ENCODE measurements at places on chromosomes 5 and 9.
A peak's percentile ranks its signal among the peaks of the same experiment; 100 is the strongest.

DNA sequence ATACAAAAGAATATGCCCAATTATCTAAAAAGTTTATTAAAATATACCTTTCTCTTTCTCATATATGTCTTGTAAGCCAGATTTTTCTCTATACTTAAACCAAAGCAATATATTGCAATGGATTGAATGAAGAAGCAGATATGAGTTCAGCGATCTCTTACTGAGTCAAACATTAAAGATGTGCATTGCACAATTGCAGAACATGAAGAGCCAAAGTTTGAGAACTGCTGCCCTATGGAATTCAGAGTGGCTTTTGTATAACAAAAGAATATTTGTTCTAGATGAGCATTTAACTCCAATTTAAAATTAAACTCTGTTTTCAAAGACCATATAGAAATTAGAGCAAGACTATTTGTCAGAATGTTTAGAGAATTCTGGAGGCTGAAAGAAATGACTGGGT lies 519.0 kb upstream of the DAB2 start:
- DNase-seq = no peak

DNA sequence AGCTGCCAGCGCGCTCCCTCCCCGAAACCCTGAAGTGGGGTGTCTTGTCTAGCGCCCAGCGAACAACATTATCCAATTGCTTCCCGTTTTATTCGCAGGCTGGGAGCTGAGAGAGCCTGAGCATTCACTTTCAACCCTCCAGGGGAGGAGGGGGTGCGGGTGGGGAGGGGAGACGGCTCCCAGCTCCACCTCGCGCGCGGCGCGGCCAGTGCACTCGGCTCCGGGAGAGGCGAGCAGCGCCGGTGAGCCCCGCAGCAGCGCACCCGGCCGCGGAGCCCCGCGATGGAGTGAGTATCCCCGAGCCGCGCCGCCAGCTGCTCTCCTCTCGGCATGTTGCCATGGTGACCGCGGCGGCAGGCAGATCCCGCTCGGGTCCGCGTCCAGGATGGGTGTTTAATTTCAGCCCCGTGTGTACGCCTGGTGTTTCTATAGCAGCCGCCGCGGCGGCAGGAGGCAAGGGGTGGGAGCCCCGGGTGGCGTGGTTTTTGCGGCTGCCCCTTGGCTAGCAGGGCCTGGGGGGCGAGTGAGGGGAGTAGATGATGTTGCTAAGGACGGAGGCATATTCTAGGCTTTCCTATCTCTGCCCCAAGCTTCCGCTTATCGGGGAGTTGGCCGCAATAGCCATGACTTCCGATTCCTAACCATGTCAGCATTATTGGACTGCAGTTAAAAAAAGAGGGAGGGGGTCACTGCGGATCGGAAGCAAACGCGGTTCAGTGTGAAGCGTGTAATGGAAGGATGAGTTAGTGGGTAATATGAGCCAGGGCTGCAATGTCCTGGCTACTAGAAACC lies 139.2 kb upstream of the PALM2AKAP2 start:
- DNase-seq = no peak

DNA sequence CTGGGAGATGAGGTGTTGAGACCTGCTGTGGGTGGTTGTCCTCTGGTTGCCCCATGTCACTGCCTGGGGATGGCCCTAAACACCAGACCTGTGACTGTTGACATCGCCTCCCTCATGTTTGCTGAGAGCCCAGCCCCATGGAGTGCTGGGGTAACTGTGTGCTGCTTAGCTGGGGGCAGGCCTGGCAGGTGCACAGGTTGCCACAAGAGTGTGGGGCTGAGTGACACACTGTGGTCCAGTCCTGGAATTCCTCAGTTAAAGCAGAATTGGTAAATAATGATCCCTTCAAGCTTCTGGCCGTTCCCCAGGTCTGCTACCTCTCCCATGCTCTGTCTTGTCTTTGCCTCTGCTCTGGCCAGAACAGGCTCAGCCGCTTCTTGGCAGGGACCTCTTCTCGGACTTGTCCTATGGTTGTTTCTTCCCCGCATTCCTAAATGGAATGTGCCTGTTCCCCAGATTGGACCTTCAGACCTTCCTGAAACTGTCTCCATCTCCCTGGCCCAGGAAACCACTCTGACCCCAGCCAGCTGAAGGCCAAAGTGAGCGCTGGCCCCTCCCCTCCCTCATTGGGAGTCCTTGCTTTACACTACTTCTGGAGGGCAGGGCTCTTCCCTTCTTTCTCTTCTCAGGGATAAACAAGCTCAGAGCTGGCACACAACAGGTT lies 61.2 kb upstream of the PITX1 start:
- DNase-seq = no peak

GRCh38 chr9:120755810-120756434 lies 37.3 kb downstream of the FBXW2 start:
- DNase-seq = peak; percentile 46

- no peak for DNase-seq
These were observed 255.9 kb downstream of the PSAT1 start for GRCh38 chr9:78552802-78553201.

- DNase-seq = no peak
These were observed 56.8 kb downstream of the PRELID2 start for GRCh38 chr5:145778144-145778900.

DNA sequence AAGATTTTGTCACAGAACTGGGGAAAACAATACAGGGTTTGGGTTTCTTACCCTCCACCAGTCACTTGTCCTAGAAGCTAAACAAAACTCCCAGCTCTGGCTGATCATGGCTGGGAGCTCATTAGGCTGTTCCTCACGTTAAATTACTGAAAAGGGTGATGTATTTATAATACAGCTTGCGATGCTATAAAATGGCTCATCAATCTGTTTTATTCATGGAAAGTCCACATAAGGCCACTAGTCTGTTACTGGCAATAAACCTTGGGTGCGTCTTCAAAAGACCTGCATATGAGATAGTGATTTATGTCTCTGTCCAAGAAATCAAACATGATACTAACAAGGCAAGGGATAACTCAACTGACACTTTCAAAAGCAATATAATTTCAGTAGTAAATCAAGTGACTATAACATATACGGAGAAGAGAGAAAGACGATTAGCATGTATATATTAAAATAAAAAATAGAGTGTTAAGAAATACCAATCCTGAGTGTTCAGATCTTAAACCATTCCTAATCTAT lies 219.0 kb downstream of the BNC2 start:
- DNase-seq = no peak

- DNase-seq = no peak
These were observed 108.6 kb upstream of the SPOCK1 start for GRCh38 chr5:137607771-137608170.

GRCh38 chr5:121053055-121053985 lies 589.2 kb downstream of the PRR16 start:
- DNase-seq = no peak

DNA sequence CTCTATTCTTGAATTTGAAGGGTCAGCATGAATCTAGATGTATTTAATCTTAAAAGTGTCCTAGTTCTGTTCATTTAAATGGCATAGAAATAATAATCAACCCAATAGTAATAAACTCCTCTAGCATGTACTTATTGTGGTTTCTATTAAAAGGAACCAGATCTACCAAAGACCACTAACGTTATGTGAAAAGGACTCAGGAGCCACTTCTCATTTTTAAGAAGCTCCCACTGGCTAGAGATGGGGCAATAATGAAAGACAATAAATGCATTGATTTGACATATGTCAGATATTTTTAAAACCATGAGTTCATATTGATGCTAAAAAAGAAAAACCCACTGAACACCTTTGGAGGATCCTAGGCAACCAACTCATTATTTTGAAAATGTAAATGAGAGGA lies 191.9 kb downstream of the ATP10B start:
- no peak for DNase-seq

- DNase-seq = no peak
These were observed 216.9 kb downstream of the NR3C1 start for GRCh38 chr5:143186623-143187022.

GRCh38 chr9:97415146-97415545 lies 3.2 kb downstream of the TDRD7 start:
- DNase-seq = no peak

GRCh38 chr9:95133325-95133705 lies 184.2 kb downstream of the FANCC start:
- DNase-seq = no peak

DNA sequence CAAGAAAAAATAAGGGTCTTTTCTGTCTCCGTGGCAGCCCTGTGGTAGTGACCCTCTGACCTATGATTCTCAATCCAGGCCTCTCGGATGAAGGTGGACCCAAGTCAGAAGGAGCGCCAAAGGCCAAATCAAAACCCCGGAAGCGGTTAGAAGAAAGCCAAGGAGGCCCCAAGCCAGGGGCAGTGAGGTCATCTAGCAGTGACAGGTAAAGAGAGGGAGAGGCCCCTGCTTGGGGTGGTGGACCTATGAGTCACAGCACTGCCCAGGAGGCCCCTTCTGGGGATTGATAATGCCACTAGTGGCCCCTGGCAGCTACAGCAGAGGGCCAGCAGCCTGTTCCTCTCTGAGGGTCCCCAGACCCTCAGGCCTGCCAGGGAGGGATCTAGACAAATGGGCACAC lies 6.4 kb upstream of the SLC2A8 start:
- DNase-seq = peak; percentile 14

- no peak for DNase-seq
These were observed 778.3 kb downstream of the PRELID2 start for GRCh38 chr5:145056800-145057199.

DNA sequence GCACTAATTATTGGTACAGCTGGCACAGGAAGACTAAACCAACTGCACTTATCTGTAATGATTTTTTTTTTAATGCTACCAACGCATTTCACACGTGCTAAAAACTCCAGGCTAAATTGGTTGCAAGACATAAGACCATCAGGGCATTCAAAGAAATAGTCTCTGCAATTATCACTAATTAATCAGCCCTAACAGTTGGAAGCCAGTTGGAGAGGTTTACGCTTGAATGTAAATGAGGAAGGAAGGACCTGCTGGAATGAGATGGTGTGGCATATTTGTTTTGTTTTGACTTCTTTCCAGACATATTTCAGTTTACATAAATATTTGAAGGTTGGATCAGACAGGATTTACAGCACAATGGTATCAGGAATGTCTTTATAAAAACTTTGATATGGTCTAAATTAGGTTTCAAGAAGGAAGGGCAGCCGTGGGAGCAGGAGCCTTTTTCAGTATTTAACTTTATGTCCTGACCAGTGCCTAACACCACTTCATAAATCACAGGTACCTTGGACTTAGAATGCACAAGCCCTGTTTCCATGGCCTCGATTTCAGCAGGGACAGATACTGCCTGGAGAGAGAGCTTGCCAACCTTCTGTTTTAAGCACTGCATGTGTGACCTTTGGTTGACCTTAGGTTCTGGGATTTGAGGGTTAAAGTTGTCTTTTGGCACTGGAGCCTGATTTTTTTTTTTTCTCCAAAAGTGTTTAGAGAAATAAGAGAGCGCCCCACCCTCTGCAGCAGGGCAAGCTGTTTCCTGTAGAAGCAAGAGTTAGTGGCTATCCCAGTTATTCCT lies 199.8 kb upstream of the MAP3K1 start:
- no peak for DNase-seq

- no peak for DNase-seq
These were observed at the start of gene PTPDC1 for GRCh38 chr9:94084314-94084713. Gene PTPDC1, plus strand, starts transcription at chr9:94084464. Its CDS starts 67 bp downstream, at chr9:94084531.

GRCh38 chr5:40475561-40475960 lies 204.2 kb upstream of the PTGER4 start:
- no peak for DNase-seq

- no peak for DNase-seq
These were observed 221.3 kb upstream of the FTMT start for GRCh38 chr5:121630402-121630801.

- no peak for DNase-seq
These were observed 62.0 kb downstream of the VAV2 start for GRCh38 chr9:133930046-133930681.

DNA sequence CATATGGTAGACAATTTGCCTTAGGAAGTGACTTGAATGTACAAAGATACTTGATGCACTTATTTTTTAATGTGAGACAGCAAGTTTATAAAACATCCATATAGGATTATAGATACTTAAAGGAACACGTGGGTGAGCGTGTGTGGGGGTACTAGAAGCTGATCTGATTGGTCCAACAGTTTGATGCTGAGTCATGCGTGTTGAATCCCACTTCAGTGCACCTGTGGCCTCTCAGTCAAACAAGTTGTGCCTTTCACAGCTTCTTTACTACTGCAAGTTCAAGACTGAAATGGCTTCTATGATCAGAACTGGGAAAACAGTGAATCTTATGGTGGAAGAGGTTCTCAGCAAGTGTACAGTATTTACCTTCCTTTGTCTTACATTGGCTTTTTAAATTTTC lies 98.9 kb downstream of the MAP1B start:
- no peak for DNase-seq

GRCh38 chr5:135578685-135579341 lies at the start of gene CXCL14:
Gene CXCL14, minus strand, starts transcription at chr5:135578991. Its CDS starts 213 bp downstream, at chr5:135578778.
- no peak for DNase-seq

- DNase-seq = no peak
These were observed 233.7 kb downstream of the ARHGEF28 start for GRCh38 chr5:73859696-73860095.

DNA sequence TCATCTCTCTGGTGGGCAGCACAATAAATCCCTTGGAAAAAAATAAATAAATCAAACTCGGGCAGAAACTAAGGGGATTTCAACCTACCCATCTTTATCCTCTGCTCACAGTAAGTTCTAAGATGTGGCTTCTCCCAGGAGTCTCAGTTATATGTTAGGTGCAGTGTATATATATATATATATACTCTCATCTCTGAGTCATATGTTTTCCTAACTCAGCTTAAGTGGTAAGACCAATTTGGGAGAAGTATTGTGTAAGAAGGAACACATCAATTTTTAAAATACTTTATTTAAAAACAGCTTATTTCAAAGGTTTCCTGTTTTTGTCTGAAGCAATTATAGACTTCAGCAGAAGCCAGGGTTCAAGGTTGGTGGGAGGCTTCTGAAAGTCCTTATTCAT lies 20.3 kb upstream of the OSMR start:
- DNase-seq = no peak

- DNase-seq = no peak
These were observed 137.5 kb downstream of the RGS3 start for GRCh38 chr9:113600871-113601614.

- no peak for DNase-seq
These were observed 28.1 kb downstream of the NEK6 start for GRCh38 chr9:124285903-124286291.

GRCh38 chr5:173778152-173778782 lies 109.9 kb upstream of the CPEB4 start:
- DNase-seq = no peak

GRCh38 chr5:130286971-130287370 lies 382.7 kb downstream of the CHSY3 start:
- DNase-seq = no peak
